Left ventricle myocardium superior (tissue), 1 donor: ENCODE measurements at places on chromosomes 4 and X. TPM values are rescaled to one million over a fixed set of nuclear protein-coding genes. Genes with fewer than 3 reads are reported as not detected.
A peak's percentile ranks its signal among the peaks of the same experiment; 100 is the strongest.

Gene TEX11
- total RNA-seq, result not detected

Gene GASK1B
- total RNA-seq, result 63.4 TPM

- no peak for DNase-seq
These were observed 35.8 kb upstream of the TNIP3 start for GRCh38 chr4:121199742-121200561.

DNA sequence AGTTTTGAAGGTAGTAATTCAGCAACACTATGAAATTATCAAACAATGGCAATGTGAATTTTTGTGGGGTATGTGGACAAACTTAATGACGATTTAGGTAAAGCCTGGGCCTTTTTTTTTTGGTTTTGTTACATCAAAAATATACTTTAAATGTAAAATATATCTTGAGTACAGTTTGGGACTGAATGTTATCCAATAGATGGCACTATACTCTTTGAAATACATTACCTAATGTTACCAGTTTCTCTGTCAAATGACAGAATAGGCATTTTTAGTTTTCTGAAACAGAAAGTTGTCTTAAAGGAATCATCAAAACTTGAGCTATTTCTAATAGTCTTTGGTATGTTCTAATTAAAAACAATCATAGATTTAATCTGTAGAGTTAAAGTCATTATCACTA, 1651.9 kb downstream of the C4orf33 start:
- no peak for DNase-seq

DNA sequence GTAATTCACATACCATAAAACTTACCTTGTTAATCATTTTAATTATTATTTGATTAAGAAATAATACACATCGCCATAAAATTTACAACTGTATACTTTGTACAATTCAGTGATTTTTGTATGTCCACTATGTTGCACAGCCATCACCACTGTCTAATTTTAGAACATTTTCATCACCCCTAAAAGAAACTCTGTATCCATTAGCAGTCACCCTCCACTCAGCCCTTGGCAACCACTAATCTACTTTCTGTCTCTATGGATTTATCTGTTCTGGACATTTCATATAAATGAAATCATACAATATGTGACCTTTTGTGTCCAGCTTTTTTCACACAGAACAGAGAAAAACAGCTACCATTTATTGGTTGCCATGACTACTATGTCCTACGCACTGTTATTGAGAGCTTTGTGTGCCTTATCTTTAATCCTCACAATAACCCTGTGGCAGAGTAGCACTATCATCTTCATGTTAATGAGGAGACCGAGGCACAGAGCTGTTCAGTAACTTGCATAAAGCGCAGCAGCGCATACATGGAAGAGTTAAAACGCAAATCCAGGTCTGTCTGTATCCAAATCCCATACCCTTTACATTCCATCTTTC, 64.6 kb upstream of the PAGE1 start:
- DNase-seq, result no peak

Gene PDGFRA
- total RNA-seq, result 21.6 TPM

Gene CXXC4
- 5.0 TPM for total RNA-seq

Gene PGAM4
- total RNA-seq, result not detected

Gene TMEM154
- 3.3 TPM for total RNA-seq

Gene FAM47E
- 2.4 TPM for total RNA-seq

DNA sequence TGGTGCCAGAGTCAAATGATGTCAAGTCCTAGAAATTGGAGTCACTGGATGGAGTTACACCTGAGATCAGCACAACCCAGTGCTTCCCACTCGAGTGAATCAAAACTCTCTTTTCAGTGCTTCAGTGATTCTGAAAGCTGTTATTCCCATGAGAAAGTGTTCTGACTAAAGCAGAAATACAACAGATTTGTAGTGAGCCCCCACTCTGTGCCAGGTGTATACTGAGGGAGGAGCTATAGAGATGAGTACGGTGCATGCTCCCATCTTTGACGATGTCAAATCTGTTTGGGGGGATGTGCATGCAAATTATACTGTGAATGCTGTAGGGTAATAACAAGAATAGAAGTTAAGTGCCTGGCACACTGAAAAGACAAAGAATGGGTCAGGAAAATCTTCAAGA, 330.2 kb downstream of the HS3ST1 start:
- DNase-seq, result no peak

DNA sequence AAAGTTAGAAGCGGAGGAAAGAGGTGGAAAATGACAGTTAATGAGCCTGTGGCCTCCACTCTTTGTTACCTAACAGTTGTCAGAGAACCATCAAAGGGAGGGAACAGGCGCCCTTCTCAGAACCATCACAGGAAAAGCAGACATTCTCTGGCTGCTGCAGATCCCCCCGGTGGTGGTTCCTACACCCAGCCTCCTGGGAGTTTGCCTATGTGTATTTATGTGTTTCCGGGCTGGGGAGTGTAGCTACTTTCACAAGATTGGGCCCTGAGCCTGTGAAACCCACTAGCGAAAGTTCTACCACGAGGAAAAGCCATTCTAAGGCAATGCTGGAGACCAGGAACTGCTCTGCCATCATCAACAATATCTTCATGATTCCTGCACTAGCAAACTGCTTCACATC, 52.7 kb upstream of the BCOR start:
- DNase-seq, result no peak

- no peak for DNase-seq
These were observed 52.3 kb downstream of the C4orf51 start for GRCh38 chr4:145732001-145732815.

- DNase-seq, result no peak
These were observed 816.0 kb upstream of the PCDH10 start for GRCh38 chr4:132332932-132333723.

- no peak for DNase-seq
These were observed 54.6 kb downstream of the FNIP2 start for GRCh38 chr4:158823461-158823873.

- DNase-seq, result no peak
These were observed 10.5 kb upstream of the TLR3 start for GRCh38 chr4:186058253-186058979.

Gene GABRB1
- total RNA-seq, result 4.0 TPM

Gene FRMPD4
- 0.99 TPM for total RNA-seq

- DNase-seq, result no peak
These were observed 141.8 kb downstream of the SMIM20 start for GRCh38 chr4:26055855-26056254.

GRCh38 chr4:75004755-75005668, 72.1 kb downstream of the PARM1 start:
- peak; percentile 60 for DNase-seq

- no peak for DNase-seq
These were observed 22.6 kb upstream of the GNRHR start for GRCh38 chr4:67776746-67777145.

DNA sequence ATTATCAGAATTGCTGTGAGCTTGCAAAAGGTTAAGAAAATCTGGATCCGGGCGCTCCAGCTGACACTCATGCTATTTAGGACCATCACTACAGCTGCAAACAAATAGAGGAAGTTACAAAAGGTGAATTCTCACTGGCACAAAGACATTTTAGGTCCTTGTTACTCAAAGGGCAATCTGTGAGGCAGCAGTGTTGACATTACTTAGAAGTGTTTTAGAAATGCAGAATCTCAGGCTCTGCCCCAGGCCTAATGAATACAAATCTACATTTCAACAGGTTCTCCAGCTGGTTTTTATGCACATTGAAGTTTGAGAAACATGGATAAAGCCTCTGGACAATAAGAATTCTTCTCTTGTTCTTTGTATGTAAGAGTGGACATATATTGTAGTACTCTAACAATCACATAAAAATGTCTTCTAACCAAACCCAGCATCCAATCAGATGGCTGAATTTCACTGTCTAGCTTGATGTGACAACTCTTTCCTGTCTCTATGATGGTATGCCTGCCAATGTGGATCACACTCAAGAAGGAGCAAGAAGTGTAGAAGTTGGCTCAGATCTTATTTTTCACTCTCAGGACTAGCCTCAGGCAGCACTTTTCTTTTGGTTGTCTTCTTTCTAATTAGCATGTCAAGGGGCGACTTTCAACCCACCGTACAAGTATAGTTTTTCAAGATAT, 18.8 kb downstream of the SLC7A11 start:
- no peak for DNase-seq

Gene DGKK
- not detected for total RNA-seq

DNA sequence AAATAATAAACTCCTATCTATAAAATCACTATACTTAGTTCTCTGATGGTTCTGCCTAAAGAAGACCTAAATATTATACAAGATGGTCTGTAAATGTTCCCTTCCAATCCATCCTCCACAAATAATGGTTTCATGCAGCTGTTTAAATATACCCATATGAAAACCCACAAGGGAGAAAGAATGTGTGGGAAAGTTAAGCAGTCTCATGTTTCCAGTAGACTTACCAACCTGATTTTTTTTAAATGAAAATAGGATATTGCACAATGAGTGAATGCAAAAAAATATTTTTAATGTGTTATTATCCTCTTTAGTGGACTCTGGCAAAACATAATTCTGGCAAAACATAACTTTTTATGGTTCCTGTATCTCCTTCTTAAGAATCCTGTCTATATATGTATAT, 23.3 kb downstream of the CAMK2D start:
- DNase-seq, result no peak

Gene OTC
- total RNA-seq, result not detected

Gene VCX3B
- total RNA-seq, result not detected

- DNase-seq, result no peak
These were observed 47.2 kb upstream of the MXRA5 start for GRCh38 chrX:3393581-3394111.

Gene ARX
- not detected for total RNA-seq

Gene BCLAF3
- total RNA-seq, result 7.0 TPM
